Mucosa of descending colon (tissue), 3 donors: ENCODE measurements at places on chromosomes 6 and 20. TPM values are rescaled to one million over a fixed set of nuclear protein-coding genes. Genes with fewer than 3 reads are reported as not detected.

GRCh38 chr20:14883324-14883723 is 545.9 kb upstream of the FLRT3 start:
- no peak for DNase-seq

DNA sequence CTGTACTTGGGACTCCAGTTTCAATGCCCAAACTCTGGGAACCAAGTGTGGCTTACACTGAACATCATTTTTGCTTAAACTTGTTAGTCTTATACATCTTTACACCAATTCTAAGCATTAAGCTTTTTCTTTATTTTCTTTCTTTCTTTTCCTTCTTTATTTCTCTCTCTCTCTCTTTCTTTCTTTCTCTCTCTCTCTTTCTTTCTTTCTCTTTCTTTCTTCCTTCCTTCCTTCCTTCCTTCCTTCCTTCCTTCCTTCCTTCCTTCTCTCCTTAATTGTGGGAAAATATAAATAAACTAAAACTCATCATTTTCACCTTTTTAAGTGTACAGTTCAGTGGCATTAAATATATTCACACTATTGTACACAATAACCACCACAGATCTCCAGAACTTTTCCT is 31.6 kb upstream of the HLA-DQA2 start:
- DNase-seq, result no peak

DNA sequence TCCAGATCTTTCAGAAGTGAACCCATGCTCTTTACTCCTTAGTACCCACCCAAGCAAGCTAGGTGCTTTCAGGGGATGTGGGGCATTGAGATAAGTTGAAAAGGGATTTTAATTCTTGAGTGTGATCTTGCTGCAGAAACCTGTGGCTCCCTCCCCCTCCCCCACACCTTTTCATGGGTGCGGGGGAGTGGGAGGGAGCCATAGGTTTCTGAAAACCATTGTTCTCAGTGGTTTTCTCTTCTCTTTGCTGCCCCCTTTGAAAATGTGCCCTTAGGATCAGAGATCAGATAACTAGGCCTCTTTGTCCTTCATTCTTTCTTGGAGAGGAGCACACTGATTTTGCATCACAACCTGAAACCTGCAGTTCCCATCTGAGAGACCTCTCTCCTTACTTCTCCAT is 2.4 kb downstream of the PCSK2 start:
- no peak for DNase-seq

- DNase-seq, result no peak
These were observed 11.8 kb downstream of the DSE start for GRCh38 chr6:116382587-116382986.

Gene CST4
- not detected for total RNA-seq

DNA sequence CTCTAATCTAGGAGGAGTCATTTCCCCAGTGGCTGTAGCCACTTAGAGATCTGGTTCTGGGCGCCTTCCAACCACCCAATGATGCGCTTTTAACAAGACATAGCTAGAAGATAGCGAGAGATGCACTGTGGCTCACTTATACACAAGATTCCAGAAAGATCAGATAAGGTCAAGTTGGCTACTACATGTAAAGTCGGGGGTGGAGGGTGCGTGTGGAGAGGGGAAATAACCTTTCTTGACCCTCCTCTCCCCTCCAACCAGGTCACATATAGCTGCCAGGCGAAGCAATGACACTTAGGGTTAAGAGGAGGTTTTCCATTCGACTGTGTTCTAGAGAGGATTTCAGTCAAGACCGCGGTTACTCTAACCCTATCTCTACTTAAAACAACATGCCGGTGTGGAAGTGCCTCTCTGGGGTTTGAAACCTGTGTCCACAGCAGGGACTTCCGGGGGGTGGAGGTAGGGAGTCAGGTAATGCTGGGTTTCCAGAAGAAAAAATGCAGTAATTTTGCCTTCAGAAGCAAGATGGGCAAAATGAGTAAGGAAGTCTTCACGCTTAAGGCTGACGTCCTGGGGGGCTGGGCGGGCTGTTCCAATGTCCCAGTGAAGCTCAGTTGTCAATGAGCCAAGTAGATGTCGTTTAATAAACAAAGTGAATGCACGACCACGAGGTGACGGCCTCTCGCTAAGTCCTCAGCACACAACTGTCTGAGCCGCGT is 1.8 kb upstream of the SIM1 start:
- no peak for DNase-seq

DNA sequence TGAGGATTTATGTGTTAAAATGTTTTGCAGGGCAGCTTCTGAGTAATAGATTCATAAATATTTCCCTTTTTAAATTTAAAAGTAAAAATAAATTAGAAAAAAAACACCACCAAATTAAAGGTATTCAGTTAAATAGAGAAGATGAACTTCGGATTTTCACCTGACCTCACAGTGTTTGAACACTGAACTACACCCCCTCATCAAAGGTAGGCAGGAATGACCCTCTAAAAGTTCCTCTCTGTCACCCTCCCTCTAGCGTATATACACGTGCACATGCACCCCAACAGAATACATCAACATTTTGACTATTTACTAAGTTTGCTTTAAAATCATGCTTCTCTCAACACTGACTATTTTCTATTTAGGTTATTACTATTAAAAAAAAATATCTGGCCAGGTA is 528.3 kb downstream of the QKI start:
- DNase-seq, result no peak

GRCh38 chr20:34543463-34544056 is 15.0 kb upstream of the MAP1LC3A start:
- DNase-seq, result peak; percentile 63

DNA sequence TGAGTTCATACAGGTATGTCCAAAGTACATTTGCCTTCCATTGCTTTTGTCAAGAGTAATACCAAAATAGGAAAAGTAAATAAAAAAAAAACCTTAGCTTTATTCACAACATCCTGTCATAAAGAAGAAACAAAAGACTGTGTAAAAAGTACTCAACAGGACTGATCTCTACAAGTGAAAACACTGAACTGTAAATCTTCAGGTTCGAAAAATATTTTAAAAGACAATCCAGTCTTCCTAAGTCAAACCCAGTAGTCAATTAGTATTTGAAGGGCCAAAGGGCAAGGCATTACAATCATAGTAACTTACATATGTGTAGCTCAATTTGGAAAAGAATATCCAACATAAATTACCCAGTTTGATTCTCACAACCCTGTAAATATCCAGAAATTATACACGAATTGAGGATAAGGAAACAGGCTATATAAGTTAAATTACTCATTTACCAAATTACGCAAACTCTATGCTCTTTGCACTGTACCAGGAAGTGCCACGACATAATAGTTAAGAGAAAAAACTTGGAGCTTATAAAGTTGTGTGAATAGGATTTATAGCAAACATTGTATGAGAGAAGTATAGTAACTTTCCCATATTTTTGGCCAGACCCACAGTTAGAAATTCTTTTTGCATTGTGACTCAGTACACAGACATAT is 21.2 kb downstream of the PTPRK start:
- DNase-seq, result no peak

DNA sequence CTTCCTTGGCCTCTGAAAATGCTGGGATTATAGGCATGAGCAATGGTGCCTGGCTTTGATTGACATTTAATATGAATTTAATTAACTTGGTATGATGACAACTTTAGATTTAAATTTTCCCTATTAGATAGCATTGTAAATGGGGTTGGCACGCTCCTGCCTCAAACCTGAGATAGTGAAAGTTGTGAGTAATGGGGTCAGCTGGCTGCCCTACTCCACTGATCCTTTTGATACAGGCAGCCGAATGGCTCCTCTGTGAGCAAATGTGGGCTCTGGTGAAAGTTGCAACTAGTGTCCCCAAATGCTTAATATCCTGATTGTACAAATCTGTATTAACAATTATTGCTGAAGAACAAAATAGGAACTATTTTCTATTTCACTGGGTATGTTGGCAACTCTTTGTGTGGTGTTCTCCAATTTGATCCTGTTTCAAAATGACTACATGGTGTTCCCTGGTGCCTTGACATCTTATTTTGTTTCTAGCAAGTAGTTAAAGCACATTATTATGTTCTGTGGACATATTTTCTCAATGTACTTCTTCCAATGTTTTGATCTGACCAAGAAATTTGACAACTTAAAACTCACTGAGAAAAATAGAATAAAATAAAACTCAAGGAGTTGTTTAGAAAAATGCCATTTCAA is 97.4 kb downstream of the COL12A1 start:
- DNase-seq, result no peak

GRCh38 chr6:119598883-119599282 is 249.3 kb upstream of the MAN1A1 start:
- DNase-seq, result no peak

Gene LHFPL5
- not detected for total RNA-seq
